ENCODE measurements at places on chromosomes 7 and 10. TPM values are rescaled to one million over a fixed set of nuclear protein-coding genes. Genes with fewer than 3 reads are reported as not detected.

The SLC35B4 gene
- 23.1 TPM for total RNA-seq

DNA sequence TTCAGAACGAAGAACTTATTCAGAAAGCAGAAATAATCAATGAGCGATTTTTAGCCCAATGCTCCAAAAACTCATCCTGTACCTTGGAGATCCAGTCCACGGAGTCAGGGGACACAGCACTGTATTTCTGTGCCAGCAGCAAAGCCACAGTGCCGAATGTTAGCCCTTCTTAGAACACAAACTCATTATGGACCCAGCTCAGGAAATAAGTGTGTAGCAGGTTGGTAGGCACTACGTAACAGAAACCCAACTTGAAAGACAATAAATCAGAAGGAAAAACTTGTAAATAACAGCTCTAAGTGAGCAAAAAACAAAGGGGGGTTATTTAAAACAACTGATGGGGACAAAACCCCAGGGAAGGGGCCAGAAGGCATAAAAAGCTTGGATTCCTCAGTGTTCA, 112.0 kb upstream of the PRSS1 start:
- H3K27me3 ChIP-seq, result peaks cover 9% of the 10 kb centered on the region
- DNase-seq, result no peak
- no peaks in the 10 kb centered on the region for H3K36me3 ChIP-seq
- H3K4me1 ChIP-seq, result peaks cover 15% of the 10 kb centered on the region

The CPXM2 gene
- not detected for total RNA-seq

DNA sequence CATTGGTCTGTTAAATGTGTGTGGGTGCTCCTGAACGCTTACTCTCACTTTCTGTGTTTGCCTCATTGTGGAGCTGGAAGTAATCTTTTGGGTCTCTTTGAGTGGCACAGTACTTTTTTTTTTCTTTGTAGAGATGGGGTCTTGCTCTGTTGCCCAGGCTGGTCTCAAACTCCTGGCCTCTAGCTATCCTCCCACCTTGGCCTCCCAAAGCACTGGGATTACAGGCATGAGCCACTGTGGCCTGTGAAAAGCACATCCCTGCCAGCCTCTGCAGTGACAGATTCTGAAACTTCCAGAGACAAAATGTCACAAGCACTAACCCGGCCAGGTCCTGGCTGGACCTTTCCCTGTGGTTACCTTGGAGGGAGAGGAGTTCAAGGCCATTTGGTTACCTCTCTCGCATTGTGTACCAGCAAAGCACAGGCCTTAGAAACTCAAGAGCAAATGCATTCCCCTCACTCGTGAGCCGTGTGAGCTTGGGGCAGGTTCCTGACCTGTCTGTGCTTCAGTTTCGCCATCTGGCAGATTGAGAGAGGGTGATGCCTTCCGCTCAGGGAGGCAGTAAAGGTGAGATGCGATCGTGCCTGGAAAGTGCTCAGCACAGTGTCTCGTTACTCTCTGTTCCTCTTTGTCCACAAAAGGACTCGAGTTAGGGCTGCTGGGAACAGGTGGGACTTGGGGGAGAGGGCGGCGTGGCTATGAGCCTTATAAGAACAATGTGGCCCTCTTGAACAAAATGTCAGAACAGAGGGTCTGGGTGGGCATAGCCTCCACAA, 72.6 kb upstream of the SEPHS1 start:
- no peak overlapping the region for H3K4me3 ChIP-seq

- H3K36me3 ChIP-seq, result no peaks in the 10 kb centered on the region
- no peak overlapping the region for H3K4me3 ChIP-seq
- H3K4me1 ChIP-seq, result no peaks in the 10 kb centered on the region
- no peaks in the 10 kb centered on the region for H3K27me3 ChIP-seq
- DNase-seq, result no peak
- H3K27ac ChIP-seq, result no peak overlapping the region
Measured at GRCh38 chr10:125217990-125218675, 57.8 kb upstream of the CTBP2 start.

GRCh38 chr7:85719981-85720953, 533.4 kb upstream of the SEMA3D start:
- H3K4me3 ChIP-seq, result no peak overlapping the region
- no peaks in the 10 kb centered on the region for H3K27me3 ChIP-seq
- no peaks in the 10 kb centered on the region for H3K4me1 ChIP-seq
- no peaks in the 10 kb centered on the region for H3K36me3 ChIP-seq

DNA sequence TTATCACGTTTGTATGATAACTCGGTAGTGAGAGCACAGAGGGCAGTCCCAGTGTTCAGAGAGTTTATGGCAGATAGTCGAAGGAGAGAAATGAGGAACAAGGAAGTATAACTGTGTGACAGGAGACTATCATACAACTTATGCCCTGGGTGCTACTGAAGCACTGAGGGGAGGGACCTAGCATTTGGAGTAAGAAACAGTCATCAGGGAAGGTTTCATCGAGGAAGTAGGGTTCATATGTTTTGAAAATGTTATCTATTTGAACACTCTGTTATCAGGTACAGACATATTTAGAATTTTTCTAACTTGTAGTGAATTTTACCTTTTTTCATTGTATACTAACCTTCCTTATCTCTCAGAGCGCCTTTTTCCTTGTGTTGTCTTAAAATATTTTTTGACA, 1214.4 kb upstream of the C7orf33 start:
- H3K4me1 ChIP-seq, result no peaks in the 10 kb centered on the region
- no peaks in the 10 kb centered on the region for H3K36me3 ChIP-seq
- no peak overlapping the region for H3K4me3 ChIP-seq
- no peak overlapping the region for H3K27ac ChIP-seq

DNA sequence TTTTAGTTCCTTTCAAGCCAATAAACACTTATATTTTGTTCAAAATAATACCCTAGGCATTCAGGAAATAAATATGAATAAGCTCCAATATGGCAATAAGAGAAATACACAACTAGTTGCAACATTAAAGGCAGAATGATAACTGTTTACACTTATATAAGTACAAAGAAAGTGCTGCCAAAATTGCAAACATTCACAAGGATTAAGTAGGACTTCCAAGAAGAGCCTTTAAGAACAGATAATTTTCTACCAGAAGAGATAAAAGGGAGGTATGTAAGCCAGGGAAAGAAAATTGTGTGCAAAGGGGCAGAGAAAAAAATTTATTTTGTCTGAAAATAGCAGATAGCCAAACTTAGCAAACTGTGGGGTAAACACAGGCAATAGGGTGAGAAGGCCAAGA, 83.8 kb downstream of the CTNNA3 start:
- peaks cover 38% of the 10 kb centered on the region for H3K27me3 ChIP-seq
- H3K27ac ChIP-seq, result no peak overlapping the region
- H3K4me1 ChIP-seq, result peaks cover 34% of the 10 kb centered on the region
- no peak for DNase-seq
- peaks cover 4% of the 10 kb centered on the region for H3K36me3 ChIP-seq

- no peak for DNase-seq
- no peak overlapping the region for H3K27ac ChIP-seq
- peaks cover 3% of the 10 kb centered on the region for H3K36me3 ChIP-seq
- peaks cover 9% of the 10 kb centered on the region for H3K27me3 ChIP-seq
Measured at GRCh38 chr7:139830292-139830691, 1.2 kb downstream of the TBXAS1 start.

The CLCN1 gene
- total RNA-seq, result not detected

DNA sequence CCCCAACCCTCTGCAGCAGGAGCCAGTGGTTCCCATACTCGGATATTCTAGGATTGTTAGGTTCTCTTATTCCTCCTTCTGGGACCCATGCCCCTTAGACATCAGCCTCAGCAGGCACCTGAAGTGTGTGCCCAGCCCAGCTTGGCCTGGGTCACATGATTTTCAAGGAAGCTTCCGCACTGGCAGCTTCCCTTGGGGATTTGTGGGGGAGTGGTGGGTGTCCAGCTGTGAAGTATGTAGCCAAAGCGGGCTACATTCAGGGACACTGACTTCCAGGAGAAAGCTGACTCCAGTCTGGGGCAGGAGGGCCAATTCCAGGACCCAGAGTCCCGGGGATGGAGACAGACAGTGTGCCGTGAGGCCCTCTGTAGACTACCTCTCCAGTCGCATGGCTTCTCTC, 1.3 kb downstream of the LDB1 start:
- no peaks in the 10 kb centered on the region for H3K36me3 ChIP-seq
- H3K27me3 ChIP-seq, result no peaks in the 10 kb centered on the region
- peak overlapping the region; percentile 92 for H3K27ac ChIP-seq
- H3K4me3 ChIP-seq, result peak overlapping the region; percentile 93
- peaks cover 50% of the 10 kb centered on the region for H3K4me1 ChIP-seq

DNA sequence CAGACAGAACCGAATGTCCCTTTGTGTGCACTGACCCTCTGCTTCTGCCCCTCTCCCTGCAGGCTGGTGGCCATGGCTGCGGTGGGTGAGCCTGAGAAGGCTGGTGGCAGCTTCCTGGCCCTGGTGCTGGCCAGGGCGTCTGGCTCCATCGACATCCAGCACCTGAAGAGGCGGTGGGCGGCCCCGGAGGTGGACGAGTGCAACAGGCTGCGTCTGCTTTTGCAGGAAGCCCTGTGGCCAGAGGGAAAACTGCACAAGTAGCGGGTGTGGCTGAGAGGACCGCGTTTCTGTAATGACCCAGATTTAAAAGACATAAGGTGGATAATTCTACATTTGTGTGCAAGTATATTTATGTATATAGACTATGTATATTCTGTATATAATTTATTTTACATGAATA, 89.2 kb downstream of the DYNC2I1 start:
- DNase-seq, result no peak
- no peaks in the 10 kb centered on the region for H3K4me1 ChIP-seq
- H3K27me3 ChIP-seq, result no peaks in the 10 kb centered on the region
- no peak overlapping the region for H3K4me3 ChIP-seq
- H3K36me3 ChIP-seq, result peaks cover 34% of the 10 kb centered on the region

The SPDYE8 gene
- total RNA-seq, result not detected

- H3K4me3 ChIP-seq, result no peak overlapping the region
- H3K36me3 ChIP-seq, result no peaks in the 10 kb centered on the region
- H3K27ac ChIP-seq, result no peak overlapping the region
- no peaks in the 10 kb centered on the region for H3K4me1 ChIP-seq
Measured at GRCh38 chr7:96887426-96887825, 117.9 kb upstream of the DLX6 start.

DNA sequence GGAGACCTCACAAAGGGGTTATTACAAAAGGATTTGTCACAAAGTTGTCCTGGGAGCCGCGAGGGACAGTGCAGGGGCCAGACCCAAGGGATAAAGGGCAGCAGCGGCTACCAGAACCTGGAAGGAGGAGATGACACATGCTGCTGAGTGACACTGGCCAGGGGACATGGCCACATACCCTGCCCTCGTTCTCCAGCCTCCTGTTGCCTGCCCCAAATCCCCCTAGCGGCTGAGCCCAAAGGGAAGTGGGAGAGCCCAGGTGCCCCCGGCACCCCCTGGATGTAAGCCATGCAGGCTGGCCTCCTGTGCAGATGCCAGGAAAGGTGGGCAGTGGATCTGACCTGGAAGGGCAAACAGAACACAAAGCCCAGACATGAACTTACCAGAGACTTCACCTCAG, 42.7 kb downstream of the C10orf143 start:
- no peaks in the 10 kb centered on the region for H3K4me1 ChIP-seq
- no peak for DNase-seq
- no peaks in the 10 kb centered on the region for H3K27me3 ChIP-seq
- H3K36me3 ChIP-seq, result no peaks in the 10 kb centered on the region
- no peak overlapping the region for H3K4me3 ChIP-seq
- H3K27ac ChIP-seq, result no peak overlapping the region
